ENCODE measurements at places on chromosomes 13 and 19. TPM values are rescaled to one million over a fixed set of nuclear protein-coding genes. Genes with fewer than 3 reads are reported as not detected.

DNA sequence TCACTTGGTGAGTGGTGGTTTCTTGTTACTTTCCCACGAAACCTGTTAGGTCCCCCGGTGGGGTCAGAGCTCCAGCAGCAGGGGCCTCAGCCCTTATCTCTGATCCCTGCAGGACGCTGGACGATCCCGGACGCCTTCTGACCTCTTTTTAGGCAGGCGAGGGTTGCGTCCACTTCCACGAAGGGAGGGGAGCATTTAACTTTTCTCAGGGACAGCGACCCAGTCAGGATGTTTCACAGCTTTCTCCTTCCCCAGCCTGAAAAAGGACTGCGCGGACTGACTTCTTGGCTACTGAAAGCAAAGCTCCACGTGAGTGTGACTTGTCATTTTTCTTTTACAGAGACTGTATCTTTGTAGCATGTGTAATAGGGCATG lies 692 bp downstream of the ZNF234 start:
- peak overlapping the region; percentile 90 for H3K27ac ChIP-seq
- peaks cover 19% of the 10 kb centered on the region for H3K36me3 ChIP-seq
- H3K4me1 ChIP-seq, result peaks cover 29% of the 10 kb centered on the region
- peak overlapping the region; percentile 95 for H3K4me3 ChIP-seq

DNA sequence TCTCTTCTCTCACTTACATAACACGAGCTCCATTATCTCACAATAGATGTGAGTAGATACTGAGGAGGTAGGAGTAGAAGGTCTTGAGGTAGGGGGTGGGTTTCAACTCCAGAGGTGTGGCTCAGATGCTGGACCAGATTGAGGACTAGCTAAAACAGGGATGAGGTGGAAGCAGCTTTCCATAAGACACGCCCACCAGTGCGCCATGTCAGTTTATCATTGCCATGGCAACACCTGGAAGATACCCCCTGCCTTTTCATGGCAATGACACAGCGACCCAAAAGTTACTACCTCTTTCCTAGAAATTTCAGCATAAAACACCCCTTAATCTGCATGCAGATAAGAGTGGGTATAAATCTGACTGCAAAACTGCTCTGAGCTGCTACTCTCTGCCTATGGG lies 44.1 kb downstream of the KCTD15 start:
- DNase-seq, result peak; percentile 39
- H3K27ac ChIP-seq, result no peak overlapping the region
- no peaks in the 10 kb centered on the region for H3K4me1 ChIP-seq
- H3K27me3 ChIP-seq, result peaks cover 8% of the 10 kb centered on the region

DNA sequence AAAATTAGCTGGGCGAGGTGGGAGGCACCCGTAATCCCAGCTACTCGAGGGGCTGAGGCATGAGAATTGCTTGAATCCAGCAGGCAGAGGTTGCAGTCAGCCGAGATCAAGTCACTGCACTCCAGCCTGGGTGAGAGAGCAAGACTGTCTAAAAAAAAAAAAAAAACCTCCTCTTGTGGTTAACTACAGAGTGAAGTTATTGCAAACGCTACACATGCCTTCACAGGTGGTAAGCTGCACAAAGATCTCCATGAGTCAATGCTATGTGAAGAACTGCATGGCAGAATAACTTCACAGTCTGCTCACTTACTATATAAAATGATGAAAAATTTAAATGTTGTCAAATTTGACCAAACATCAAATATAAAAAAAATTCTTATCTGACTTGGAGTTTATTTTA lies 436.8 kb downstream of the FGF14 start:
- H3K4me1 ChIP-seq, result no peaks in the 10 kb centered on the region
- H3K27me3 ChIP-seq, result peaks cover 9% of the 10 kb centered on the region
- no peak for DNase-seq
- H3K4me3 ChIP-seq, result no peak overlapping the region
- no peaks in the 10 kb centered on the region for H3K36me3 ChIP-seq

- no peak overlapping the region for H3K27ac ChIP-seq
- no peaks in the 10 kb centered on the region for H3K27me3 ChIP-seq
- DNase-seq, result no peak
- H3K4me3 ChIP-seq, result peak overlapping the region; percentile 81
- H3K4me1 ChIP-seq, result peaks cover 19% of the 10 kb centered on the region
- H3K36me3 ChIP-seq, result peaks cover 4% of the 10 kb centered on the region
Measured at GRCh38 chr13:37596805-37597204, 1.8 kb downstream of the POSTN start.

DNA sequence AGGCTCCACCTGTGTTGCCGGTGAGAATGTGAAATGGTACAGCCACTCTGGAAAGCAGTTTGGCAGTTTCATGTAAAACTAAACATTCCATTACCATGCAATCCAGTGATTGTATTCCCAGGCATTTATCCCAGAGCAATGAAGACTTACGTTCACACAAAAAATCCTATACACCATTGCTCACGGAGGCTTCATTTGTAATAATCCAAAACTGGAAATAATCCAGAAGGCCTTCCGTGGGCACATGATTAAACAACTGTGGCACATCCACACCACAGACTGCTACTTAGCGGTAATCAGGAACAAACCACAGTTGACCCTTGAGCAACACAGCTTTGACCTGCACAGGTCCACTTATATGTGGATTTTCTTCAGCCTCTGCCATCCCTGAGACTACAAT lies 339.7 kb downstream of the MTUS2 start:
- H3K27ac ChIP-seq, result no peak overlapping the region
- H3K4me3 ChIP-seq, result no peak overlapping the region
- no peak for DNase-seq
- H3K36me3 ChIP-seq, result no peaks in the 10 kb centered on the region
- H3K27me3 ChIP-seq, result peaks cover 5% of the 10 kb centered on the region
- H3K4me1 ChIP-seq, result peaks cover 4% of the 10 kb centered on the region

- H3K27me3 ChIP-seq, result no peaks in the 10 kb centered on the region
- H3K36me3 ChIP-seq, result no peaks in the 10 kb centered on the region
- H3K4me1 ChIP-seq, result no peaks in the 10 kb centered on the region
- H3K4me3 ChIP-seq, result no peak overlapping the region
Measured at GRCh38 chr13:103948426-103948825, 882.2 kb upstream of the SLC10A2 start.

GRCh38 chr19:10899151-10899653 lies 27.8 kb downstream of the CARM1 start:
- peak overlapping the region; percentile 45 for H3K4me3 ChIP-seq
- H3K36me3 ChIP-seq, result peaks cover 13% of the 10 kb centered on the region
- no peak for DNase-seq
- peak overlapping the region; percentile 88 for H3K27ac ChIP-seq
- peaks cover 23% of the 10 kb centered on the region for H3K4me1 ChIP-seq

GRCh38 chr19:4754248-4754647 lies 30.6 kb upstream of the DPP9 start:
- H3K4me1 ChIP-seq, result peaks cover 10% of the 10 kb centered on the region
- H3K36me3 ChIP-seq, result no peaks in the 10 kb centered on the region
- no peak for DNase-seq
- no peak overlapping the region for H3K27ac ChIP-seq

DNA sequence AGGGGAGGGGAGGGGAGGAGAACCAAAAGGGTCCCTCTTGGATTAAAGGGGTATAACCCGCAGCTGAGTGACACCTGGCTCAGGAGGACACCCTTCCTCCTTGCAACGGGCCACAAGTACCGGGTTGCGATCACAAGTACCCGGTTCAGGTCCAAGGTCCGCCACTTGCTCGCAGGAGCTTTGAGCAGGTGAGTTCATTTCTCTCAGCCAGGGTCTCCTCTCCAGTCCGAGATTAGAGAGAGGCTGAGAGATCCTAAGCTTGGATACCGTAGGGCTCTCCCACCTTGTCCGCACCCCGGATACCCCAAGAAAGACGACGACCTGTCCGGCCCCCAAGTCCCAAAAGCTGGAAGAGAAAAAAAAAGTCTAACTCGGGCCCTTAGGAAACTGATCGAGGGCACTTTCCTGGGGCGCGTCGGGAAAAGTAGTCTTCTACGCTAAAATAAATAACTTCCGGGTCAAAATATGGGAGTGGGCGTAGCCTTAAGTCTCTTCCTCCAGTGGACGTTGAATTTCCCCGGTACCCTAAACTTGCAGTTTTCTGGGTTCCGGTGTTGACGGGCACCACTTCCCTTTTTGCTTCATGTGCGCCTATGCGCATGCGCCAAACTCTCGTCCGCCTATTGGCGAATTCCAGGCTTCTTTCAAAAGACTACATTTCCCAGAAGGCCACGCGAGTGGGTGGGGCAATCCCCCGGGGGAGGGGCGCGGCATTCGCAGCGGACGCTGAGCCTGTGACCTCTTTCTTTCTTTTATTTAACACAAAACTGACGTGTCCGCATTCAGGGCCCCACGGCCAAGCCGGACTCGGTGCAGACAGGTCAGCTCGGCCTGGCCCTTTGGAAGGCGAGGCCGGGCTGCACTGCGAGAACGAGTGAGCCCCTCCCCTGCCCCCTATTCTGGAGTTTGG lies 4.4 kb downstream of the C19orf67 start:
- DNase-seq, result peak; percentile 99
- peak overlapping the region; percentile 93 for H3K27ac ChIP-seq

DNA sequence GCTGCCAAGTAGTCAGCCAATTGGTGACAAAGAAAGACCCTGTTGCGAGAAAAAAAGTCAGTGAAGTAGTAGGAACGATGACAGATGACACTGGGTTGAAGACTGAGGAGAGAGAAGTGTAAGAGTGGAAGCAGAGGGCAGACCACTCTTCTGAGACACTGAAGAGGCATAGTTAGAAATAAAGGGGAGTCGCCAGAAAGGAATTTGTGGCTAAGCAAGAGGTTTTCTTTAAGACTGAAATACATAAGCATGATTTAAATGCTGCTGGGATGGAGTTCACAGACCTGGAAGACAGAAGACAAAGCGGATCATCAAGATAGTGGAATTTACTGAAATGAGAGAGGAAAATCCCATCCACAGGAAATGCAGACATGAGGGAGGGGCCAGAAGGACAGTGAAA lies 56.2 kb upstream of the USPL1 start:
- no peak overlapping the region for H3K27ac ChIP-seq
- H3K27me3 ChIP-seq, result no peaks in the 10 kb centered on the region
- no peak overlapping the region for H3K4me3 ChIP-seq
- no peaks in the 10 kb centered on the region for H3K4me1 ChIP-seq

- peaks cover 8% of the 10 kb centered on the region for H3K4me1 ChIP-seq
- H3K27ac ChIP-seq, result no peak overlapping the region
- no peak for DNase-seq
Measured at GRCh38 chr19:9535934-9536333, 2.5 kb downstream of the ZNF426 start.

GRCh38 chr13:41827507-41828213 lies 133.2 kb downstream of the VWA8 start:
- no peak overlapping the region for H3K4me3 ChIP-seq
- H3K27ac ChIP-seq, result no peak overlapping the region
- H3K36me3 ChIP-seq, result peaks cover 13% of the 10 kb centered on the region
- H3K4me1 ChIP-seq, result peaks cover 17% of the 10 kb centered on the region

The RDH8 gene
- total RNA-seq, result not detected

The VN1R4 gene
- total RNA-seq, result not detected

The KHSRP gene
- total RNA-seq, result 414 TPM

The TMEM143 gene
- 12.8 TPM for total RNA-seq

The ZNF738 gene
- 47.7 TPM for total RNA-seq

The GRIK5 gene
- total RNA-seq, result 5.8 TPM

The GPATCH1 gene
- total RNA-seq, result 12.6 TPM

The SBSN gene
- 0.53 TPM for total RNA-seq

Data from type B pancreatic cell (in vitro differentiated cells).